ENCODE measurements at places on chromosomes 7 and 10.

- DNase-seq, result no peak
These were observed 33.5 kb downstream of the GCC1 start for GRCh38 chr7:127551941-127552340.

- DNase-seq, result no peak
These were observed 348.9 kb upstream of the BMPER start for GRCh38 chr7:33556472-33556871.

GRCh38 chr10:100522945-100523344, 3.3 kb upstream of the SEC31B start:
- DNase-seq, result no peak

GRCh38 chr7:134184767-134185166, 57.6 kb downstream of the LRGUK start:
- no peak for DNase-seq

- DNase-seq, result no peak
These were observed 194.3 kb upstream of the FERD3L start for GRCh38 chr7:19339512-19339911.

GRCh38 chr7:121480566-121481335, 84.6 kb upstream of the FAM3C start:
- DNase-seq, result no peak

DNA sequence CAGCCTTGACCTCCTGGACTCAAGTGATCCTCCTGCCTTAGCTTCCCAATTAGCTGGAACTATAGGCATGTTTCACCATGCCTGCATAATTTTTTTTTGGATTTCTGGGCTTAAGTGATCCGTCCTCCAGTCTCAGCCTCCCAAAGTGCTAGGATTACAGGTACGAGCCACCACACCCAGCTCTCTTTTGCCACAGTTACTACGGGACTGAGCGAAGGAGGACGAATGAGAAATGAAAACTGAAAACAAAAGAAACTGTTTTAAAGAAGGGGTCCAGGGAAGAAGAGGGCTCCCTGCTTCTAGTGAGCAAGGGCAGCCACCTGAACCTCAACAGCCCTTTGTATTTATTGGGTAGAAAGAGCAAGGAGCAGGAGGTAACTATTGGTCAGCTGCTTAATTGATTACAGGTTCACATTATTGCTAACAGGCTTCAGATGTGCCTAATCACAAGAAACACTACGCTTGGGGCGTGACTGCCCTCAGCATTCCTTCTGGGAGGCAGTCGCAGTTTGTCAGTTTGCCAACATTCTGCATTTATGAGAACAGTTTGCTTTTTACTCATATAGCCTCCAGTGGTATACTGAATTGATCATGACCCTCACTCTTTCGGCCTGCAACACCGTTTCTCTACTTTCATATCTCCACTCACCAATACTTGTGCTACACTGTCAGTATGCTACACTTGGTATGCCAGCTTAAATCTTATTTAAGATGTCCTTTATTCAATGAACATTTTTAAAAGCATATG, 676.8 kb downstream of the DNAJB9 start:
- DNase-seq, result no peak

- no peak for DNase-seq
These were observed 3.9 kb upstream of the GATA3 start for GRCh38 chr10:8050556-8051108.

DNA sequence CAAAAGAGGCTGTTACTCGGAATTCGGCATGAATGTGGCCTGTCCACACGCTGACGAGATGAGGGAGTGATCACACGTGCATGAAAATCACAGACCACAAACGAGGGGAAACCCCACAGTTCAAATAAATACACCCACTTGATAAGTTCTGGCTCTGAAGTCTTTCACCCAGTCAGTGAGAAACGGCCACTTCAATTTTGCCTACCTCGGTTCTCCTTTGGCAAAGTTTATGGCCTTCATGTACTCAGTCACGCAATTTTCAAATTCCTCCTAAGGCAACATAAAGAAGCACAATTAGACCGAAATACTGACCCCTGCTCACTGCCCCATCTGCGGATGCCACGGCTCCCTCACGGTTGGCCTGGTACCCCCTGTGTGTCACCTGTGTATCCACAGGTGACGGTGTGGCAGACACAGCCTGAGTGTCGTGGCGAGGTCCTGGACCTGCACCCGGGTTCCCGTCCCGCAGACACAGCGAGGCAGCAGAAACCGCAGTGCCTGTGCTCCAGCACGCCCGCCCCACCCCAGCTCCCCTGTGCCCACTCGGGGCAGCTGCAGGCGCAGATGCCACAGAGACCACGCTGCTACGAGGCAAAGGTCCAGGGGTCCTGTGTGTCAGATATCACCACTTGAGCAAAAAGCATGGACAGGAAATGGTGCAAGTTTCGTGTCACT, 1.4 kb downstream of the CFAP46 start:
- no peak for DNase-seq

GRCh38 chr10:29849126-29849833, 210.1 kb downstream of the JCAD start:
- DNase-seq, result no peak

DNA sequence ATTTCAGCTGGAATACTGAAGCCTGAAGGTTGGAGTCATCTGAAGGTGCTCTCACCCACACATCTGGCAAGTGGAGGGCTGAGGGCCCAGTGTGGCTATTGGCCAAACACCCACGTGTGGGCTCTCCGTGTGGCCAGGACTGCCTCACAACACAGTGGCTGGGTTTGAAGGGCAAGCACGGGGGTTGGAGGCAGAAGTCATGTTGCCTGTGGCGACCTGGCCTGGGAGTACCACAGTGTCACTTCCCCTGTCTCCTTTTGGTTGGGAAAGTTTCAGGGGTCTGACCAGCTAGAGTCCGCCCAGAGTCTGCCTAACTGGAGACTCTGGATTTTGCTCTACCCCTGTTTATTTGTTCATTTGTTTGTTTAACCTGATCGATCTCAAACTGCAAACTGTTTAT, 169.5 kb downstream of the DNAJB6 start:
- DNase-seq, result no peak

- no peak for DNase-seq
These were observed 9.9 kb downstream of the CNNM1 start for GRCh38 chr10:99339077-99339476.

- no peak for DNase-seq
These were observed 21.3 kb upstream of the ARHGAP21 start for GRCh38 chr10:24744946-24745345.

DNA sequence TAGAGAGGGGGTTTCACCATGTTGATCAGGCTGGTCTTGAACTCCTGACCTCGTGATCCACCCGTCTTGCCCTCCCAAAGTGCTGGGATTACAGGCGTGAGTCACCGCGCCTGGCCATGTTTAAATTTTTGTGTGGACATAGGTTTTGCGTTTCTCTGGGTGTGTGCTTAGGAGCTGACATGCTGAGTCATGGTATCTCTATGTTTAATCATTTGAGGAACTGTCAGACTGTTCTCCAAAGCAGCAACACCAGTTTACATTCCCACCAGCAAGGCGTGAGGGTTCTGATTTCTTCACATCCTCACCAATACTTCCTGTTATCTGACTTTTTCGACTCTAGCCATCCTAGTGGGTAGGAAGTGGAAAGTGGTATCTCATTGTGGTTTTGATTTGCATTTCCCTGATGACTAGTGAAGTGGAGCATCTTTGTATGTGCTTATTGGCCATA, 153.7 kb downstream of the DNAJB6 start:
- no peak for DNase-seq

GRCh38 chr7:129084801-129085551, 30.1 kb upstream of the TNPO3 start:
- DNase-seq, result no peak

- no peak for DNase-seq
These were observed 44.9 kb downstream of the DLG5 start for GRCh38 chr10:77881636-77882035.

- peak; percentile 91 for DNase-seq
These were observed at the start of gene WAPL for GRCh38 chr10:86521678-86522509. Gene WAPL (minus strand): TSS chr10:86521792. CDS start chr10:86518069, 3,723 bp downstream.

DNA sequence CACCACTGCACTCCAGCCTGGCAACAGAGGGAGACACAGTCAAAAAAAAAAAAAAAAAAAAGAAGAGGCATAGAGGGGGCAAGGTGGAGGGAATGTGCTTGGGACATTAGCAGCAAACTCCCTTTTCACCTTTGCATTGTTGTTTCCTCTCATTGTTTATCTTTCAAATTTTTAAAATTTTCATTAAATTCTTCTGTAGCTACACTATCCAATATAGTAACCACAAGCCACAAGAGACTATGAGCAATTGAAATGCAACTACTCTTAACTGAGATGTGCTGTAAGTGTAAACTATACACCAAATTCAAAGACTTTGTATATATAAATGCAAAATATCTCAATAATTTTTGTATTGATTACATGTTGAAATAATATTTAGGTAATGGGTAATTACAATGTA, 43.4 kb downstream of the EBLN1 start:
- DNase-seq, result no peak

DNA sequence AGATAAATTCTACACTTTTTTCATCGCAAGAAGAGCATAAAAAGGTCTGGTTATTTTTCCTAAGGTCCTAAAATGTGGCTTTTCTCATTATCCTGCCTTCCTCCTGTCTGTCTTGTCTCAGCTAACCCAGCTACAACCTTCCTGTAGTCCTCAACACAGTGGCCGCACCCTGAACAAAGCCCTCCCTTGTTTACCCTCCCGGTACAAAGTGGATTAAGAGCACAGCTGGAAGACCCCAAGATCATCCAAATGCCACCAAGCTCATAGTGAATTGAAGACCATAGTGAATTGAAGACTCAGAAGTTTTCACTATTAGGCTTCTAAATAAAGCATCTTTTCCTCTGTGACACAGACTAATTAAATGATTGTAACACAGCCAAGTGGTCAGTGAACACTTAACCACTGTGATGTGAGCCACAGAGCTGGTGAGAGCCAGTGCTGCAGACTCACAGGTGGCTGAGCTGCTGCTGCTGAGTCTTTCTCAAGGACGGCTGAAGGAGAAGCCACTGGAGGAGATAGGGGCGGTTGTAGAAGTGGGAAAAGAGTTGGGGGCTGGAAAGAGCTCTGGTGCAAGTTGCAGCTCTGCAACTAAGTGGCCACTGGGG, 123.6 kb downstream of the ATXN7L1 start:
- DNase-seq, result no peak

- no peak for DNase-seq
These were observed 2.0 kb downstream of the EIF3A start for GRCh38 chr10:119078422-119079179.

DNA sequence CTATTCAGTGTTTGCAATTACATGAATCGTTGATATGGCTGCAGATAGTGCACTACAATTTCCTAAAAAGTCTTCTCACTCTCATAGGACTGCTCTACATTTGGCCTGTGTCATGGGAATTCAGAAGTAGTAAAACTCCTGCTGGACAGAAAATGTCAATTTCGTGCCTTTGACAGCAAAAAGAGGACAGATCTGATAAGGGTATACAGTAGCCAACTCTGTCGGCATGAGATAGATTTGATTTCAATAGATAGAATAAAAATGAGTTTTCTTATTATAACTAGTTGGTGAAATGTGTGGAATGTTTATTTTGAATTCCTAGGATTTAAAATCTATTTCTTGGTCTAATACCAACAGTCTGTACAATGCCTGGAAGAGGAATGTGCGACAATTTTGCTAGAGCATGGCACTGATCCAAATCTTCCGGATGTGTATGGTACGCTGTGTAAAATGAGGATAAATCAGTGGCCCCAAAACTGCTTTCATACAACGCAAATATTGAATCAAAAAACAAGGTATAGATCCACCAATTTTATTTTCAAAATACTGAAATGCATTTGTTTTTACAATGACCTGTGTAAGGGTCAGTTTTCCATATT, 133.5 kb upstream of the CDK13 start:
- no peak for DNase-seq

GRCh38 chr7:135659159-135659846, 3.0 kb upstream of the STMP1 start:
- no peak for DNase-seq

GRCh38 chr10:133079836-133080682, 7.7 kb upstream of the ADGRA1 start:
- no peak for DNase-seq

DNA sequence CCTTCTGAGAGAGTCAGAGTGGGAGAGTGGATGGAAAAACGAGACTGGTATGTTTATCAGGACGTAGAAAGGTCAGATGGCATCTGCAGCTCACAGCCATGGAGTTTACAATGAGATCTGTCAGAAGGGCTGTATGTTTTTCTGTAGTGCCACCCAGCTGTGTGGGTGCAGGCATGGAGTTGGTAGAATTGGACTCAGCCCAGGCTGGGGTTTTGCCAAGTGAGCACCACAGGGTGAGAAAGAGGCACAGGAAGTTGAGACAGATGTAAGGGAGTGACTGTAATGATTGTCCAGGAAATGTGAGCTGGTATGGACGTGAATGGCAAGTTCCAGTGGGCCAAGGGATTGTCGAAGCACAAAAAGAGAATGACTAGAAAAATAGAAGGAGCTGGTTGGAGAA, 9.1 kb upstream of the ZYX start:
- no peak for DNase-seq

DNA sequence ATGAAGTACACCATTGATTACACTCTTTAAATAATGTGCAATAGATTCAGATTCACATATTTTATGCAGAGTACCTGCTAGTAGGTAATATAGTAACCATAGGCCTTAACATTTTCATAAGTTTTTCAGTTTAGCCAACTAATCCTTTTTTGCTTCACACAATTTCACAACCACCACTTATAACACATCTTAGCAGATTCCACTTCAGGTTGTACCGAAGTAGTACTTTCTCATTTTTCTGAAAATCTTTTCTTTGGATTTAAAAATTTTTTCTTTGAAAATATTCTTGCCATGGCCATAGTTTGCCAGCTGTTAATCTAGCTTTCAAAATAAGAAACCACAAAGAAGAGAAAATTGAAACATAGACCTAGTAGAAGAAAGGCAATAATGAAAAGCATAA, 203.1 kb downstream of the MGMT start:
- no peak for DNase-seq

DNA sequence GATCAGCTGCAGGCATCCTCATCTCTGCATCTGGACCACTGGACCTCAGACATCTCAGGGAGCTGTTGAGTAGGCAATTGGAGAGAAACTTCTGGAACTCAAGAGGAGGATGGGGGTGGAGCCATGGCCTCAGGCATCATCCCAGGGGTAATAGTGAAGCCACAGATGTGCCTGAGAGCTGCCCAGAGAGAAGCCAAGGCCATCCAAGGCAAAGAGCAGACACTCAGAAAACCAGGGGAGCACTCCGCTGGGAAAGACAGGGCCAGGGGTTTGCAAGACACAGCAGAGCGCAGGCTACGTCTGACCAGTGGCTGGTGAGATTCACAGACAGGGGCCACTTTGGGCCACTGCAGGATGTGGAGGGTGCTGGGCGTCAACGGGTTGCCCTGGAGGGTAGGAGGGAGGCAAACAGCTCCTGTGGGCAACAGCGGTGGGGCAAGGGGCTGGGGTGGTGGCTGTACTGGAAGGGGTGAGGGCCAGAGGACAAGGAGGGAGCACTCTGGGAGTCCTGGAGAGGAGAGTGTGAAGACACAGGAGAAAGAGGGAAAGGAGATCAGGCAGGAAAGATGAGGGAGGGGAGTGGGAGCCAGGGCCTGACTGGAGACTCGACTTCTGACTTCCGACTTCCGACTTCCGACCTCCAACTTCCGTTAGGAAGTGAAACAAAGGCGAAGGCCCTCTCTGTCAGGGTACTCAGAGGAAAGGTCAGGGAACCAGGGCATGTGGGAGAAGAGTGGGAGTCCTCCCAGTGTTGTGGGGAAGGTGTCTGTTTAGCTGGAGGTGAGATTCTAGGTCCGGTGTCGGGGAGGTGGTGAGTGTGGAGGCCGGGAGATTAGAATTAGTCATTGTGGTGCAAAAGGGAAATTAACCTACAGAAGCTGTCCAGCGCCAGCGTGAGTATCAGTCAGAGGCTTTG, 69.7 kb upstream of the ANTXRL start:
- DNase-seq, result no peak

Data from stimulated activated CD4-positive, alpha-beta T cell treated with anti-CD3 and anti-CD28 coated beads, Interleukin-15, amount 100 ng/mL, for 1 hour (primary cell).